Stimulated activated memory B cell treated with anti-CD40 and anti-IgM and Interleukin-4, amounts not matched to agents 10 μg/mL and 1 μg/mL and 100 μg/mL, for 72 hours (primary cell): ENCODE measurements at places on chromosomes 5 and 9.
A peak's percentile ranks its signal among the peaks of the same experiment; 100 is the strongest.

- ATAC-seq: no peak
Measured at GRCh38 chr5:14035859-14036503, 91.5 kb upstream of the DNAH5 start.

- peak; percentile 97 for ATAC-seq
Measured at GRCh38 chr5:151427258-151427657, 20.1 kb upstream of the SLC36A1 start.

- ATAC-seq: no peak
Measured at GRCh38 chr5:96112123-96112670, 150.5 kb upstream of the ELL2 start.

- no peak for ATAC-seq
Measured at GRCh38 chr9:111287127-111287526, 42.9 kb downstream of the OR2K2 start.

- no peak for ATAC-seq
Measured at GRCh38 chr5:72130351-72130761, 23.1 kb downstream of the MAP1B start.

DNA sequence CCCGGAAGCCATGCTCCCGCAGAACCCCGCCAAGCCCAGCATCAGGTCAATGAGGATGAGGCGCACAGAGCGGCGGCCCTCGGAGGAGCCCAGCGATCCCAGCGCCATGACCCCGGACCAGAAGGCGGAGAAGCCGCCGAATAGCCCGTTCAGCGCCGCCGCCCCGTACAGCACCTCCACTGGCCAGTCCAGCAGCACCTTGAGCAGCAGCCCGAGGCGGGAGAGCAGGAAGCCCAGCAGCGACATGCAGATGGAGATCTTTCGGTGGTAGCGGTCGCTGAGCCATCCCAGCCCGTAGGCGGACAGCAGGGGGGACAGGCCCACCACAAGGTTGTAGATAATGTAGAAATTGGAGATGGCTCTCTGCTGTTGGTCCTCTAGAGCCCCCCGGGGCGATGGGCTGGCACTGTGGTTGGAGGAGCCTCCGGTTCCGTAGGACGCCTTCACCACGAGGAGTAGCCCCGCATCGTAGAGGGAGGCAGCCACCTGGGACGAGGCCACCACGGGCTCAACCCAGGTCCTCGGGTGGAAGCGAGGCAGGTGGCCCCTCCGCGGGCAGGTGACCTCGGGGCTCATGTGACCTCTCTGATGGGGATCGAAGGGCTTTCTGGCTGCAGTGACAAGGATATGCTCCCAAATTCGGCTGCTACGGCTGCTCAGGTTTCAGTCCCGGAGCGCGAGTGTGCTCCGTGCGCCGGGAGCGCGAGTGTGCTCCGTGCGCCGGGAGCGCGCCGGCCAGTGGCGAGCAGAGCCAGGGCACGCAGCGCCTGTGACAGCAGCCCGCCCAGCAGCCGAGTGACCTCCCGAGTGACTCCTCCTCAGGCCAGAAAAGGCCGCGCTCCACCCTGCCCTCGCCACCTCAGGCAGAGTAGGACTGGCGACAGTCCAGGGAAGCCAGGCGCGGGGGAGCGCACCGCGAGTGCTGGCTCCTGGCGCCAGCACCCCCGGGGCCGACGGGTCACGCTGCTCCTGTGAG, at the start of gene SLC46A2:
Gene SLC46A2 (minus strand): TSS at position 771 of the 976 bp plus-strand sequence. CDS start 195 bp downstream, at position 576.
- ATAC-seq: no peak

DNA sequence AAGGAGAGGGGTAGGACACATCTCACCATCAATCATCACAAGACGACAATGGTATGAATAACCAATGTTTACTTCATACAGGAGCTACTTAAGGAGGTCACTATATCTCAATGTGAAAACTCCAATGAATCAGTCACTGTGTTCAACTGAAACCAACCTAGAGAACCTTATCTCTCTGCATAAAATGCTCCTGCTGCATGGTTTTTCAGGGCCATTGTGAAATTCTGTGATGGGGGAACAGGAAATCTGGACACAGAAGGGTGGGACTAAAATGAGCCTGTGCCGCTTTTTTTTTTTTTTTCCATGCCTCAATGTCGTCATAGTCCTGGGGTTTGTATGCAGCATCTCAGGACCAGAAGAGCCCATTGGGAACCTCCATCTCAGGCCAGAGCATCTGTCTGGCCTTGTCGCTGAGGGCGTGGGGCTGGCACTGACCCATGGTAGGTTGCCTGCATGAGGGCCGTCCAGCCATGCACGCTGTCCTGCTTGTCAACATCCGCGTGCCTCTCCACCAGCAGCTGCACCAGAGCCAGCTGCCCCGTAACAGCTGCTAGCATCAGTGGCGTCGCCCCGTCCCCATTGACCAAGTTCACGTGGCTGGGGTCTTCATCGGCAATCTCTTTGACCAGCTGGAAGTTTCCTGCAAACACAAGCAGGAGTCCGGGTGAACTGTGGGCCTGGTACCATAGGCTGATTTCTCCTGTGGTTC, 12.7 kb downstream of the ANKS6 start:
- ATAC-seq: no peak

- ATAC-seq: no peak
Measured at GRCh38 chr9:28774433-28775235, 1201.4 kb upstream of the C9orf72 start.

DNA sequence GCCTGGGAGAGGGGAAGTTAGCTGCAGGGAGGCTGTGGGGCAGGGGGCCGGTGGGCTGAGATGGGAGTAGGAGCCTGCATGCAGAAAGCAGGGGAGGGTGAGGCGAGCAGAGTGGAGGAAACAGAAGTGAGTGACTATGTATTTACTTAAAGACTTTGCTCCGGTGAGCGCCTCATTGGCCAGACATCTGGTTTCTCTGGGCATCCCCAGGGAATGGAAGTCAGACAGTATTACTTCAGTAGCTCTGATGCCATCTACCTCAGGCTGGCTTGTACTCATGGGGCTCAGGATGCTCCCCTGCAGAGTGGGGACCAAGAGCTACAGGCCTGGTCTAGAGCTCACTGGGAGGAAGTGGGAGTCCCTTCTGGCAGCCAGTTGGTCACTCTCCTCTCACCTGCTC, 78.2 kb upstream of the ARAP3 start:
- peak; percentile 3 for ATAC-seq

DNA sequence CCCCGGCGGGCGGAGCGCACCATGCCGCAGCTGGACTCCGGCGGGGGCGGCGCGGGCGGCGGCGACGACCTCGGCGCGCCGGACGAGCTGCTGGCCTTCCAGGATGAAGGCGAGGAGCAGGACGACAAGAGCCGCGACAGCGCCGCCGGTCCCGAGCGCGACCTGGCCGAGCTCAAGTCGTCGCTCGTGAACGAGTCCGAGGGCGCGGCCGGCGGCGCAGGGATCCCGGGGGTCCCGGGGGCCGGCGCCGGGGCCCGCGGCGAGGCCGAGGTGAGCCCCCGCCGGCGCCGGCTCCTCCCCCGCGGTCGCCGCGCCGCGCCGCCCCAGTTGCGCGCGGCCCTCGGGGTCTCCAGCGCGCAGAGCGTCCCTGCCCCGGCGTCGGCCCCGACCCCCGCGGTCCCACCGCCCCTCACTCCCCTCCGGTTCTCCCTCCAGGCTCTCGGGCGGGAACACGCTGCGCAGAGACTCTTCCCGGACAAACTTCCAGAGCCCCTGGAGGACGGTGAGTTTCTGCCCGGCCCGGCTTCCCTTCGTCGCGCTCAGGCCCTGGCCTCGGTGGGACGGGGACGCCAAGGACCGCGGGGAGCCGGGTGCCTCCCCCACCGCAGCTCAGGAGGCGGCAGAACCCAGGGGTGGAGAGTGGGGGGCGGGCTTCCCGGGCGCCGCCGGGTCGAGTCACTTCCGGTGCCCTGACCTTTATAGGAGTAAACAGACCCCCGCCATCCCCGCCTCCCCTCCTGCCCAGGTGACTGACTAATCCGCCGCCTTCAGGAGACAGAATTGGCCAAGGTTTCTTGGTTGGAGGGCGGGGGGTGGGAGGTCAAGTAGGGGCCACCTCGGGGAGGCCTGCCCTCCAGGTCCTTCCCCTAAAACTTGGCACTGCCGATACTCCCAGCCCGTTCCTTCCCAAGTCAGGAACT, 665 bp downstream of the TCF7 start:
- ATAC-seq: peak; percentile 32

DNA sequence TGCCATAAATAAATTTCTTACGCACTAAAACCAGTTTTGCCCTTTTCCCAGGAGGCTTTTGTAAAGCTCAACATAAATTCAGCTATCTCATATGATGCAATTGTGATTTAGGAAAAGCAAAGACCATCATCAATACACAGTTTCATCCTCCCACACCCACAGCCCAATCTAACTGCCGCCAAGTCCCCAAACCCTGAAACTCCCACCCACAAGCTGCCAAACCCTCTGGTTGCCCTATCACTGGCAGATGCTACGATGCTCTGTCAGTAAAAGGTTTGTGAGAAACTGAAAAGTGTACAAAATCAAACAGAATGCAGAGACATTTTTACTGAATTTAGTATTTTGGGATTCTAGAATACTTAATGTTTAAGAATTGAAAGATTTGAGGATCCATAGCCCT, 42.8 kb upstream of the NR4A3 start:
- ATAC-seq: no peak

DNA sequence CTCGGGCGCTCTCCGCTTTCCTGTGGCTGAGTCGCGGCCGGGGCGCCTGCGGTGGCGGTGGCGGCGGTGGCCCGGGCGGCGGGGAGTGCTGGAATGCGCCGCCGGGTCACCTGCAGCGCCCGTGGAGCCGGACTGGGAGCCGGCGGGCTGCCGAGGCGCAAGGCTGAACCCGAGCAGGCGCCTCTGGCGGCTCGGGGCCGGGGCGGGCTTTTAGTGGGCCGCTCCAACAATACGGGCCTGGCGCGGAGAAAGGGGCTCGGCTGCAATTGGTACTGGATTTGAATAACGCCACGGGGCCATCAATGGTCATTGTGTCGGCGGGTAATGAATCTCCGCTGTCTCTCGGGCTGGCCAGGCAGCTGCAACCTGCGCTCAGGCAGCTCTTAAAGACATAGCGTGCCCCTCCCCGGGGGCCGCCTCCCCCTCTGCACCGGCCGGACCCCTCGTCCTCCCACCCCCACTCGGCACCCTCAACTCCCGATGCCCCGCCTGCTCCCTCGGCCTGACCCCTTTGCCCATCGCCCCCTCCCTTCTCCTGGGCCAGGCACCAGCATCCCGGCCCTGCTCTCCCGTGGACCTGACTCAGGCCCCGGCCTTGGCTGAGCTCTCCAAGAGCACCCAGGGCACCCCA, 22.1 kb downstream of the URM1 start:
- ATAC-seq: peak; percentile 54

DNA sequence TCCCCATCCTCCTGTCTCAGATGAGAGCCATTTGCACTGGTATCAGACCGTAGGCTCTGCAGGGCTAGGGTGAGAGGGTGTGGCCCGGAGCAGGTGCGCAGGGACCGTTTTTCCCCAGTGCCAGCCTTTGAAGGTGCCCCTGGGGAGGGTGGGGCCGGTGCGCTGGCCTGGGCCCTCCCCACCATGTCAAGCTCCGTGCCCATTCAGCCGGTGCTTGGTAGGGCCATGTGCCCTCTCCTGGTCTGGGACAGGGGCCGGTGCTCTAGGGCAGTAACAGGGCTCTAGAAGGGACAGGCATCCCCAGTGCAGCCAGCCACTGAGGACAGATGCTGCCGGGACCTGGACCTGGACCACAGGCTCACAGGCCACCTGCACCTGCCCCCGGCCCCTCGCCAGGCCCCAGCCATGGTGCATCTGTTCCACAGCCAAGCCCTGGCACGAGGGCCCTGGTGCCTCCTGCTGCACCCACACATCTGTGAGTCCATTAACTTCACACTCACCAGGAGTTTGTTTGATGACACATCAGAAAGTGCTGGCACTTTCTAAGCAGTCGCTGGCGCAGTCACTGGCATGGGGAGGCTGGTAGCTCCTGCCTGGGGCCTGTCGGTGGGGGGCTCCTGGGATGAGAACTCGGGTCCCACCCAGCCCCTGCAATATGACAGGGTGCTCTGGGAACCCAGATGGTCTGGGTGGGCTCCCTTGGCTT, 5.0 kb upstream of the QRFP start:
- ATAC-seq: no peak

DNA sequence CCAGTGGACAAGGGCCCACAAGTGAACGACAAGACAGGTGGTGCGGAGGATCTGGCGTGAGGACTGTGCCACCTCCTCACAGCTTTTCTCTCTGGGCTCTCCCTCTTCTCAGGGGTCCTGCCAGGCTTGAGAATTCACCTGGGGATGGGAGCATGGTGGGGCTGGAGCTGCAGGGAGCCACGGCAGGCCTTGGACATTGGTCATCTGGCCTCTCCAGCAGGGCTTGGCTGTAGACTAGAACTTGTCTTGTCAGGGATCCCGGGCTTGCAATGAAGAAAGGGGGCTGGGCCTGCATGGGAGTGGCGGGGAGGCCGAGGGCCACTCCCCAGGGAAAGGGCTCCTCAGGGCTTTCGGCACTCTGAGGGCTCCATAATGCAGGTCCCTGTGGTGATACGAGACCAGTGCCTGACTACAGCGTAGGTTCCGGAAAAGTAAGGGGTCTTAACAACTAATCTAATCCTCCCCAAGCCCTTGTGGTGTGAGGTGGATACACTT, 126.7 kb downstream of the MACROH2A1 start:
- ATAC-seq: no peak

DNA sequence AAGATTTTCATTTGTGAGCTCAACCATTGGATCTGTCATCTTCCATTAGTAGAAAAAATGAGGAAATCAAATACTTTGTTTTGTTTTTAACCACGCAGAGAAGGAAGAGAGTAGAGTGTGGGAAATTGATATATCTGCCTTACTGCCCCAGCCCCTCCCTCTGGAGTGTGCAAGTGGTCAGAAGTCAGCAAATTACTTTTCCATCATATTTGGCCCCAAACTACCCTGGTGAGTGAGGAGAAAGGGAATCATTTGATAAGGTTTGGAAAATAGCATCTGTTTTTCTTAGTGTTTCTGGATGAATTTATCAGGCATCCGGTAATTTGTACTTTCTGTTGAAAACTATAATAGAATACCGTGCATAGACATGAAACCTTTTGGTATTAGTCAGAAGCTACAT, 327.4 kb downstream of the MARCHF11 start:
- ATAC-seq: no peak

GRCh38 chr9:18173923-18174322, 300.0 kb upstream of the ADAMTSL1 start:
- no peak for ATAC-seq

DNA sequence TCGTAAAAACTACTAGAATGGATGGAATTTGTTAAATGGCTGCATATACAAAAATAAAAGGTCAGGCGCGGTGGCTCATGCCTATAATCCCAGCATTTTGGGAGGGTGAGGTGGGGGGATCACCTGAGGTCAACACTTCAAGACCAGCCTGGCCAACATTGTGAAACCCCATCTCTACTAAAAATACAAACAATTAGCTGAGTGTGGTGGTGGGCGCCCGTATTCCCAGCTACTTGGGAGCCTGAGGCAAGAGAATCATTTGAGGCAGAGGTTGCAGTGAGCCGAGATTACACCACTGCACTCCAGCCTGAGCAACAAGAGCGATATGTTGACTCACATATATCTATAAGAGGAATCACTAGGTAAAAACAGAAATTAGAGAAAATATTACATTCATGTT, 9.3 kb upstream of the GPR150 start:
- ATAC-seq: no peak

- ATAC-seq: no peak
Measured at GRCh38 chr5:147481874-147482705, 27.8 kb downstream of the DPYSL3 start.

DNA sequence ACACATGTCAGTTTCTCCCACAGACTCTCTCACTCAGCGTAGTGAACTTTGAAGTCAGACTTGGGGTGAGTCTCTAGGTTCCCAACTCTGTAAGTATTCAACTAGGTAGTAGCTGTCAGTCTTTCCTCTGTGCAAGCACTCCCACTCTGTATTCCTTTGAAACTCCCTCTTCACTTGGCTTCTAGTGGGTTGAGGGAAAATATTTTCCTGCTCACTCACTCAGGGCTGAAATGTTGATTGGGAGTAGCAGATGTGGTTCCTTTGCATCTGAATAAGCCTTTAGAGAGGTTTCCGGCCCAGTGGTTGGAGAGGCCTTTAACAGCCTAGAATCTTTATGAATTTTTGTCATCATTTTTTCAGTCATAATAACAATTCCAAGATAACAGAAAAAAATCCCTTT, 18.1 kb upstream of the ARRDC3 start:
- no peak for ATAC-seq
